ENCODE measurements at places on chromosomes 5 and 9. TPM values are rescaled to one million over a fixed set of nuclear protein-coding genes. Genes with fewer than 3 reads are reported as not detected.

GRCh38 chr5:65823204-65823603, 101.2 kb downstream of the NLN start:
- no peak overlapping the region for H3K27ac ChIP-seq
- no peak overlapping the region for H3K4me3 ChIP-seq
- H3K4me1 ChIP-seq, result no peaks in the 10 kb centered on the region
- H3K27me3 ChIP-seq, result no peaks in the 10 kb centered on the region

The FOXI1 gene
- total RNA-seq, result not detected

The FCN2 gene
- total RNA-seq, result not detected

The DMRT3 gene
- not detected for total RNA-seq

DNA sequence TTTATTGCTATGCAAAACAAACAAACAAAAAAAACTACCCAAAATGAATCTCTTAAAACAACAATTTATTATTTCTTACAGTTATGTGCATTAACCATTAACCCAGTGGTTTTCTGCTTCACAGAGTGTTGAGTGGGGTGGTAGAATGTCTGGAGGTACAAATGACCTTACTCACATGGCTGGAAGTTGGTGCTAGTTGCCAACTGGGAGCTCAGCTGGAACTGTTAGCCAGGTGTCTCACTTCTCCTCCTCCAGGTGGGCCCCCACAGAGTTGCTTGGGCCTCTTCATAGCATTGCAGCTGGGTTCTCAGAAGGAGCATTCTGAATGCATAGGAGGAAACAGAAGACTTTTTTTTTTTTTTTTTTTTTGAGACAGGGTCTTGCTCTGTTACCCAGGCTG, 10.5 kb upstream of the B4GALT1 start:
- no peak overlapping the region for H3K27ac ChIP-seq
- no peaks in the 10 kb centered on the region for H3K36me3 ChIP-seq
- peaks cover 3% of the 10 kb centered on the region for H3K4me1 ChIP-seq
- H3K27me3 ChIP-seq, result no peaks in the 10 kb centered on the region
- DNase-seq, result no peak

DNA sequence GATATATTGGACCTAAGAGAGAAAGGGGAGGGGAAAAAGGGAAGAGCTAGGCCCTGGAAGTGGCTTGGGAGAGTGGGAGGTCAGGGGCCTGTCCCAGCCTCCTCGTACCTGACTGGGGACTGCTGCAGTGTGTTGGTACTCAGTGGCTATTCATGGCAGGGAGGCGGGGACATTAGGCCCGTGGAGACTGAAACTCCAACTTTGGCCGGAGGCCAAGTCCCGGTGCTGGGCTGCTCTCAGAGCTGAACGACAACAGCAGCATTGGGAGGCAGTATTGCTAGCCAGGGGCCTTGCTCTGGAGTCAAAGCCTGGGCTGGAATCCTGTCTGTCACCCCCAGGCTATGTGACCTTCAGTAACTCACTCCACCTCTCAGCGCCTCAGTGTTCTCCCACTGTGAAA, 37.8 kb downstream of the NEURL1B start:
- H3K27me3 ChIP-seq, result no peaks in the 10 kb centered on the region
- H3K4me1 ChIP-seq, result peaks cover 3% of the 10 kb centered on the region
- H3K27ac ChIP-seq, result no peak overlapping the region
- DNase-seq, result no peak

DNA sequence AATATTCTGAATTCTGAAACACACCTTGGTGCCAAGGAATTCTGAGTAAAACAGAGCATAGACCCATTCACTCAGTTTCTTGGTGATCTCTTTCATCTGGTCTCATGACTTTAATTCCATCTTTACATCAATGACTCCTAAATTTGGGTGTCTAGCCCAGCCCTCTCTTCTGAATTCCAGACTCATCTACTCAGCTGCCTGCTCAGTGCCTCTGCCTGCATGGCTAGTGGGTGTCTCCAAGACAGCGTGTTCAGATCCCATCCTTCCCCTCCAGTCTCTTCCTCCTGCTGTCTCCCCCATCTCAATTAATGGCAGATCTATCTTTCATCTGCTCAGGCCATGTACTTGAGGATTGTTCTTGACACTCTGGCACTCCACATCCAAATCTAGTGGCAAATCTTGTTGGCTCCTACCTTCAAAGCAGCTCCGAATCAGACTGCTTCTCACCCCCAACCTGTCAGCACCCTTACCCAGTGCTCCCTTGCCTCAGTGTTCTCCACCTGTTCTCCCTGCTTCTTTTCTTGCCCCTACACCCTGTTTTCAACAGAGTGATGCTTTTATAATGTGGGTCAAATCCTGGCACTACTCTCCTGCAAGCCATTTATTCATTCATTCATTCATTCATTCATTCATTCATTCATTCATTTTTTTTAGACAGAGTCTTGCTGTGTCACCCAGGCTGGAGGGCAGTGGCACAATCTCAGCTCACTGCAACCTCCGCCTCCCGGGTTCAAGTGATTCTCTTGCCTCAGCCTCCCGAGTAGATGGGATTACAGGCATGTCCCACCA, 5.3 kb downstream of the CAVIN4 start:
- no peaks in the 10 kb centered on the region for H3K27me3 ChIP-seq
- H3K27ac ChIP-seq, result no peak overlapping the region
- no peaks in the 10 kb centered on the region for H3K36me3 ChIP-seq
- no peaks in the 10 kb centered on the region for H3K4me1 ChIP-seq
- no peak overlapping the region for H3K4me3 ChIP-seq

DNA sequence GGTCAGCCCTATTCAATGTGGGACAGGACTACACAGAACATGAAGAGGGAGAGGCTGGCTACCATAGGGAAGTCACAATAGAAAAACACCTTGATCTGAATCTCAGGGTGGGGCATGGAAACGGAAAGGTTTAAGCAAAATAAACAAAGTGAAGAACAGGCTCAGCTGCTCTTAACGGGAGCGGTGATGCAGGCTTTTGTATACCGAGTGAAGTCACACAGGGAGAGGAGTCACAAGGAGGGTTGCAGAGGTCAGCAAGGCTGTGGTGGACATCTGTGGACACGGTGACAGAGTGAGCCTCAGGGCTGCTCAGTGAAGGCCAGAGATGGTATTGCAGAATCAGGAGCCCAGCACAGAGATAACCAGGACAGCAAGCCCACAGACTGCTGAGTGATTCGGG, 30.6 kb upstream of the SEMA4D start:
- H3K4me1 ChIP-seq, result no peaks in the 10 kb centered on the region
- H3K27ac ChIP-seq, result no peak overlapping the region
- no peak overlapping the region for H3K4me3 ChIP-seq
- no peak for DNase-seq
- no peaks in the 10 kb centered on the region for H3K27me3 ChIP-seq

The SLC36A3 gene
- total RNA-seq, result not detected

DNA sequence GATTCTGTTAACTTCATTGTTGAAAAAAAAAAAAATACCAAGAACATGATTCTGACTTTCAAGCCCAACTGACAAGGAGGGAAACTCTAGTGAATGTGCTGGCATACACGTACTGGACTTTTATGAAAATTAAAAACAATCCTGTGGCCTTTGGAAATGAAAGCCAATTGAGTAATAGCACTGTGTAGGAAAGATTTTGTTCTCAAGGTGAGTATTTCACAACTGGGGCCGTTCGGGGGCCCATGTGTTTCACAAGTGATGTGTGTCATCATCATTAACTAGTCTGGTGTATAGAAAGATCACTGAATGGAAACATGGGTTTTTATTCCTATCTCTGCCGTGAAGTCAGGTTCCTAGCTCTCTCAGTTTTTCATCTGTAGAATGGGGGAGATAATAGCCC, 605.0 kb upstream of the CLINT1 start:
- peaks cover 13% of the 10 kb centered on the region for H3K4me1 ChIP-seq
- no peak overlapping the region for H3K4me3 ChIP-seq
- no peak overlapping the region for H3K27ac ChIP-seq

DNA sequence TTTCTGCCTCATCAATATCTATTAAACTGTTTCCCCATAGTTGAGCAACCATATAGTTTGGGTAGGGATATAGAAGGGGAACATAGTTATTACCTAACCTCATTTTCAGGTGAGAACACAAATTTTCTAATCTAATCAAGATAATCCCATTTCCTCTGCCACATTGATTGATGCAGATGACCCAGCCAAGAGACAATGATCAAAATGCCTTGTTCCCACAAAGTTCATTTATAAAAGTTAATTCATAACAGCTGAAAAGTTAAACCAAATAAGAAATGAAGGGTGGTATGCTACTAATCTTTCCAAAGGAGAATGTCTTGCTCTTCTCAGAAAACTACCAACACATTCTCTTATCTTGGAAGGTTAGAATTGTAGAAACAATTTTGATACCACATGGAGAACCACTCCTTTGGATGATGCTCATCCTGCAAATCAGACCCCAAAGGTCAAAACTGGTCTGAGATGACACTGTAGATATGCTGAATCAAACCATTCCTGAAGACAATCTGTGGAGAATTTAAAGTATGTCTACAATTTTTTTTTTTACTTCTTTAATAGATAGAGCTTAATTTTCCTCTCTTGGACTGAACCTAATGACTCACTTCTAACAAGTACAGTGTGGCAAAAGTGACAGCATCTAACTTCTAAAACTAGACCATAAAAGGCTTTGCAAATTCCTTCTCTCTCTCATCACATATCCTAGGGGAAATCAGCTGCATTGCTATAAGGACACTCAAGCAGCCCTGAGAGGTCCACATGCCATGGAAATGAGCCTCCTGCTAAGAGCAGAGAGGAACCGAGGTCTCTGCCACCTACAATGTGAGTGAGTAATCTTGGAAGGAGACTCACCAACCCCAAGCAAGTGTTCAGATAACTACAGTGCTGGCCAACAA, 586.7 kb upstream of the TUSC1 start:
- DNase-seq, result no peak
- H3K27ac ChIP-seq, result no peak overlapping the region
- H3K27me3 ChIP-seq, result no peaks in the 10 kb centered on the region
- H3K4me3 ChIP-seq, result no peak overlapping the region
- H3K36me3 ChIP-seq, result no peaks in the 10 kb centered on the region

DNA sequence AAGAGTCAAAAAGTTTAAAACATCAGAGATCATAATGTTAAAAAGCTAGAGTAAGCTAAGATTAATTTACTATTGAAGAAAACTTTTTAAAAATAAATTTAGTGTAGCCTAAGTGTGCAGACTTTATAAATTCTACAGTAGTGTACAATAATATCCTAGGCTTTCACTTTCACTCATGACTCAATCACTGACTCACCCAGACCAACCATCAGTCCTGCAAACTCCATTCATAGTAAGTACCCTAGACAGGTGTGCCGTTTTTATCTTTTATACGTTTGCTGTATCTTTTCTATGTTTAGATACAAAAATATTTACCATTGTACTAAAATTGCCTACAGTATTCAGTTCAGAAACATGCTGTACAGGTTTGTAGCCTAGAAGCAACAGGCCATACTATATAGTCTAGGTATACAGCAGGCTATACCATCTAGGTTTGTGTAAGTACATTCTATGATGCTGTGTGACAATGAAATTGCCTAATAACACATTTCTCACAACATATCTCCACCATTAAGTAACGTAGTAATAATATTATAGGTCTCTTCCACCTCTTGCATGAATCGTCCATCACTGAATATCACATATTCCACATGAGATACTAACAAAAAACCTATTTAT, 59.2 kb downstream of the MEGF9 start:
- H3K4me3 ChIP-seq, result no peak overlapping the region
- no peak for DNase-seq
- H3K4me1 ChIP-seq, result no peaks in the 10 kb centered on the region
- no peaks in the 10 kb centered on the region for H3K27me3 ChIP-seq

- H3K36me3 ChIP-seq, result no peaks in the 10 kb centered on the region
- no peak overlapping the region for H3K4me3 ChIP-seq
- H3K27ac ChIP-seq, result peak overlapping the region; percentile 53
These were observed 12.8 kb upstream of the JADE2 start for GRCh38 chr5:134512661-134512999.

GRCh38 chr9:95669253-95669652, 152.5 kb upstream of the PTCH1 start:
- no peaks in the 10 kb centered on the region for H3K27me3 ChIP-seq
- H3K36me3 ChIP-seq, result no peaks in the 10 kb centered on the region
- peaks cover 4% of the 10 kb centered on the region for H3K4me1 ChIP-seq
- no peak for DNase-seq
- H3K27ac ChIP-seq, result no peak overlapping the region

DNA sequence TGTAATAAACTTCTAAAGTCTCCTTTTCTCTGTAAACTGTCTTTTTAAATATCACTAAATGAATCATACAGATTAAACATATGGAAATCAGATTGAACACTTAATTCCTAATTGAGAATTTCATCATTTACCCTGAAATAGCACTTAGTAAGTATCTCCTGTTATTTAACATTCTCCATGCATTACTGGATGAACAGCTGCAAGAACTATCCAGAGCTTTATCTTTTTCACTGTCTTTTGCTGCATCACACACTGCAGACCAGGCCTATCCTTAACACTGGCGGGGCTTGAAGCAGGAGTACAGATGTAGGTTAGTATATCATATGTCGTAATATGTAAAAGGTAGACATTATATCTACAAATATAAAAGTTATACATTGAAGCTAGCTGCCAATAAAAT, 108.7 kb upstream of the EFNA5 start:
- DNase-seq, result no peak
- H3K4me1 ChIP-seq, result no peaks in the 10 kb centered on the region
- H3K27ac ChIP-seq, result no peak overlapping the region
- no peak overlapping the region for H3K4me3 ChIP-seq
- no peaks in the 10 kb centered on the region for H3K36me3 ChIP-seq

The PDE8B gene
- total RNA-seq, result 14.0 TPM

- no peaks in the 10 kb centered on the region for H3K36me3 ChIP-seq
- no peaks in the 10 kb centered on the region for H3K27me3 ChIP-seq
- no peak overlapping the region for H3K4me3 ChIP-seq
These were observed 26.8 kb upstream of the IQGAP2 start for GRCh38 chr5:76376148-76376865.

DNA sequence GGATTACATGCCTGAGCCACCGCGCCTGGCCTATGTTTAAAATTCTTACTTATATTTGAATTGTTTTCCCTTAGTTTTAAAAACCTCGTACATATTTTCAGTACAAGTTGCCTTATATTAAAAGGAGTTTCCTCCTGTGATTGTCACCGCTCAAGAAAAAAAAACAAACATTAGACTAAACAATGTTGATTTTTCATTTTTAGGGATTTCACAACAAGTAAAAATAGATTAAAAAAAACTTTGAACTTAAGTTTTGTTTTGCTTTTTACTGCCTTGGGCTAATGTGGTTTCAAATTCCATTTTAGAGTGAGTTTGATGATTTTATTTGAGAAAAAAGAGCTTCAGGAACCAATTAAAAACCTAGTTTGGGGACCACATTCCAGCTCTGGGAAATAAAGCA, 1196.6 kb upstream of the CDH18 start:
- H3K4me1 ChIP-seq, result no peaks in the 10 kb centered on the region
- no peak overlapping the region for H3K27ac ChIP-seq
- no peaks in the 10 kb centered on the region for H3K27me3 ChIP-seq
- DNase-seq, result no peak

All from ovary (tissue), 10 donors.